Left lung (tissue), 14 donors: ENCODE measurements at places on chromosomes 4 and X.

DNA sequence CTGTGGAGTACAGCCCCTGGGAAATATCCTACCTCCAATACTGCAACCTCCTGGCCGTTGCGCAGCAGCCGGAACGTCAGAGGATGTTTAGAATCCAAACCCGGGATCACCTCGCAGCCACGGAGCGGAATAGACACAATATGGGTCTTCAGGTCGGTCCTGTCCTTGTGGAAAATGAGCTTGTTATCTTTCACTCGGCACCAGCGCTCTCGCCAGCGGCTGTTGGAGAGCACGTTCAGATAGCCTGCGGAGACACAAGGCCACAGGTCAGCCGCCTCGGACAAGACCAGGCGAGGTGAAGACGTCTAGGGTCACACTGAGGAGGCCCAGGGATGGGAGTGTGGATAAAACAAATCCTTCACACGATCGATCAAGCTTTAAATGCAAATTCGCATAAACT lies 139.3 kb downstream of the AFAP1 start:
- no peak overlapping the region for H3K4me3 ChIP-seq
- no peaks in the 10 kb centered on the region for H3K27me3 ChIP-seq
- H3K4me1 ChIP-seq: peaks cover 11% of the 10 kb centered on the region
- H3K27ac ChIP-seq: no peak overlapping the region
- no peak for DNase-seq

DNA sequence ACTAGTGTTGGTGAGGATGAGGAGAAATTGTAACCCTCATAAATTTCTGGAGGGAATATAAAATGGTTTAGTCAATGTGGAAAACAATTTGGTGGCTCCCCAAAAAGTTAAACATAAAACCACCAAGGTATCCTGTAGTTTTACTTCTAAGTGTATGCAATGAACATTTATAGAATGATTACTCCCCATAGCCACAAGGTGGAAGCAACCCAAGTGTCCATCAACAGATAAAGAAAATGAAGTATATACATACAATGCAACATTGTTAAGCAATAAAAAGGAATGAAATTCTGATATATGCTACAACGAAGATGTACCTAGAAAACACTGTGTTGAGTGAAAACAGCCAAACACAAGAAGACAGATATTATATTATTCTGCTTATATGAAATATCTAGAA lies 569.1 kb upstream of the GRID2 start:
- no peak for DNase-seq
- H3K4me3 ChIP-seq: no peak overlapping the region
- no peaks in the 10 kb centered on the region for H3K4me1 ChIP-seq
- H3K36me3 ChIP-seq: no peaks in the 10 kb centered on the region

DNA sequence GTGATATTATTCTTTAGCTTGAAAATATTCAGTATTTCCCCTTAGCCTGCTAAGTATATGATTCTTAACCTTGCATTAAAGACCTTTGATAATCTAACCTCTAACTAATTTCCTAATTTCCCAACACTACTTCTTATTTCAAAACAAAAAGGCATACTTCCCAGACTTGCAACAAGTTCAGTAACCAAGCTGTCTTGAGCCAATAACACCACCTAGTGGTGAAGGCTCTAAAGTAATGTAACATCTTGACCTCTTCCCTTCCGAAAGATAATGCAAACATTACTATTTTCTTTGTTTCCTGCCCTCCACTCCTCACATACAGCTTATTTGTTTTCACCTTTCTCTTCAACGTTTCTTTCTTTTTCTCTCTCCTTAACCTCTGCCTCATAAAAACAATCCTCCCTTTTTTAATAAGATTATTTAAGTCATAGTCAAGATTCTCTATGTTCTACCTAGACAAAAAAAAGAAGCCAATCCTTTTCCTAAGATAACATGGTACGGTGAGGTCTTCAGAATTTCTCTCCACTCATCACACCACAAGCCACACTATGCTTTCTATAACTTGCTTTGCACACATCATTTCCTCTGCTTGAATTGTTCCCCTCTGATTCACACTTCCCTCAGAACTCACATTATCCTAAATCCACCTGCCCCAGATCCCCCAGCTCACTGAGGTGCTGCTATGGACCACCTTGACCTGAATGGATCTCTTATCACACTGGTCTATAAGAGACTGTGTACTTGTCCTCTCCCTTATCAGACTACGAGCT lies 3.5 kb downstream of the FAT1 start:
- H3K4me3 ChIP-seq: no peak overlapping the region
- no peak overlapping the region for H3K27ac ChIP-seq
- H3K36me3 ChIP-seq: no peaks in the 10 kb centered on the region

- H3K4me3 ChIP-seq: no peak overlapping the region
- H3K27ac ChIP-seq: no peak overlapping the region
- H3K4me1 ChIP-seq: peaks cover 8% of the 10 kb centered on the region
- no peaks in the 10 kb centered on the region for H3K27me3 ChIP-seq
- DNase-seq: no peak
Observed at GRCh38 chr4:152581536-152582160, 45.8 kb upstream of the FBXW7 start.

- H3K4me3 ChIP-seq: no peak overlapping the region
- no peaks in the 10 kb centered on the region for H3K4me1 ChIP-seq
- H3K36me3 ChIP-seq: no peaks in the 10 kb centered on the region
- H3K27ac ChIP-seq: no peak overlapping the region
Observed at GRCh38 chr4:159977907-159978617, 875.2 kb downstream of the RAPGEF2 start.

- peaks cover 5% of the 10 kb centered on the region for H3K4me1 ChIP-seq
- peak overlapping the region; percentile 89 for H3K27ac ChIP-seq
- no peak for DNase-seq
- peaks cover 16% of the 10 kb centered on the region for H3K36me3 ChIP-seq
- H3K27me3 ChIP-seq: no peaks in the 10 kb centered on the region
Observed at GRCh38 chr4:76307660-76308014, 1.1 kb downstream of the STBD1 start.

- no peak overlapping the region for H3K4me3 ChIP-seq
- no peaks in the 10 kb centered on the region for H3K4me1 ChIP-seq
- no peak overlapping the region for H3K27ac ChIP-seq
- H3K36me3 ChIP-seq: peaks cover 28% of the 10 kb centered on the region
Observed at GRCh38 chr4:38069271-38069760, 109.1 kb downstream of the PTTG2 start.

DNA sequence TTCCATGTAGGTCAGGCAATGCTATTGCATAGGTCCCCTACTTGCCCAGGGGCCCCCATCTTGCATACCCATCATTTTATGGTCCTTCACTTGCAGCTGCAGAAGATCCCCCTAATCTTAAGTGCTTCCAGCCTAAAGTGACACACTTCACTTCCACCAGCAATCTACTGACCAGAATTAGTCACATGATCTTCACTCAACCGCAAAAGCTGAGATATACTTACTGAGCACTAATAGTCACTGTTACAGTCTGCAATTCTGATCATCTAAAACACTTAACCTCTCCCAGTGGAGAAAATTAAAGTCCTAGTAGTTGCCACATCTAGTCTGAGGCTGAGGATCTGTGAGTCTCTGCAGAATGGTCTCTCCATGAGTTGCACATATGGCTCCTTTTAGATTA lies 82.1 kb downstream of the AREG start:
- no peak overlapping the region for H3K4me3 ChIP-seq
- no peaks in the 10 kb centered on the region for H3K27me3 ChIP-seq
- no peak overlapping the region for H3K27ac ChIP-seq
- H3K36me3 ChIP-seq: no peaks in the 10 kb centered on the region
- no peak for DNase-seq

- no peaks in the 10 kb centered on the region for H3K4me1 ChIP-seq
- H3K27ac ChIP-seq: no peak overlapping the region
- no peaks in the 10 kb centered on the region for H3K36me3 ChIP-seq
- DNase-seq: no peak
Observed at GRCh38 chr4:155434366-155434765, 57.6 kb upstream of the MAP9 start.

- H3K4me3 ChIP-seq: no peak overlapping the region
- H3K27me3 ChIP-seq: no peaks in the 10 kb centered on the region
- H3K36me3 ChIP-seq: no peaks in the 10 kb centered on the region
- H3K4me1 ChIP-seq: no peaks in the 10 kb centered on the region
- H3K27ac ChIP-seq: no peak overlapping the region
Observed at GRCh38 chr4:161291222-161291621, 872.6 kb downstream of the FSTL5 start.

- no peak overlapping the region for H3K27ac ChIP-seq
- no peaks in the 10 kb centered on the region for H3K36me3 ChIP-seq
- no peaks in the 10 kb centered on the region for H3K27me3 ChIP-seq
- H3K4me1 ChIP-seq: no peaks in the 10 kb centered on the region
- no peak overlapping the region for H3K4me3 ChIP-seq
Observed at GRCh38 chrX:25068340-25068739, 52.6 kb upstream of the ARX start.

- no peaks in the 10 kb centered on the region for H3K36me3 ChIP-seq
- H3K27ac ChIP-seq: no peak overlapping the region
- no peak overlapping the region for H3K4me3 ChIP-seq
- no peaks in the 10 kb centered on the region for H3K4me1 ChIP-seq
- DNase-seq: no peak
Observed at GRCh38 chr4:114040319-114041116, 61.1 kb upstream of the ARSJ start.

DNA sequence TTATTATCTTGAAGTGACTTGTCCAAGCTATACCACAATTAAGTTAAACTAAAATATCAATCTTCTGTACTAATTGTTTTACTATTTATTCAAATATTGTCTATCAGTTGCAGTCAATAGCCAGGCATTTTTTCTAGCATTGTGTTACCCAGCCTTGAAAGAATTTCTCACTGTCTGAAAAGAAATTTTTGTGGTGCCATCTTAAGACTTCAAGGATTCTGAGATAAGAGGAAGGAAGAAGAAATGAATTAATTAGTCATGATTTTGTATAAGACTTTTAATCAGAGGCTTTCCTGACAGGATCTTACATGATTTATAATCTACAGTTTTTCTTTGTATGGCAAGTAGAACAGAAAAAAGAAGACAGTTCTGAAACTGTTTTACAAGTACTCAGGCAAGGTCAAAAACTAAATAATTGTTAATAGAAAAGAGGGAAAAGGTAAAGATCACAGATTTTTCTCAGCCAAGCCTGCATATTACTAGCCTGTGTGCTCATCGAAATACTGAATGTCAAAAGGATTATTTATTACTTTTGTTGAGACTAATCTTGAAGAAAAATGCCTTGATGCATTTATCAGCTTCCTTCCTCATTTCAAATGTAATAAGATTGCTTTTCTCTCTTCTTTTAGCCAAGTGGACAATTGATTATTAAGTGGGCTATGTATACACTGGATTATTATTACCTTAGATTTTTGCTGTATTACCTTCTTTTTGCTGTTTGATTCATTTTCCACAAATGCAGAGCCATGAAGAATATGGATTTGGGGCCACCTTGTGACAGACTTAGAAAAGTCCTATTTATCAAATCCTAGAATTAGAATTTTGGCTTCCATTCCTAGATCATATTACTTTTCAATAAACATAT lies 53.8 kb downstream of the CXCL1 start:
- peaks cover 6% of the 10 kb centered on the region for H3K4me1 ChIP-seq
- H3K4me3 ChIP-seq: no peak overlapping the region
- H3K36me3 ChIP-seq: no peaks in the 10 kb centered on the region
- no peaks in the 10 kb centered on the region for H3K27me3 ChIP-seq
- no peak overlapping the region for H3K27ac ChIP-seq

- no peak overlapping the region for H3K27ac ChIP-seq
- DNase-seq: no peak
- no peaks in the 10 kb centered on the region for H3K4me1 ChIP-seq
- H3K36me3 ChIP-seq: no peaks in the 10 kb centered on the region
- H3K27me3 ChIP-seq: no peaks in the 10 kb centered on the region
Observed at GRCh38 chrX:56000729-56001128, 231.4 kb upstream of the KLF8 start.
